Omental fat pad (tissue), 4 donors: ENCODE measurements at places on chromosomes 3 and 15. TPM values are rescaled to one million over a fixed set of nuclear protein-coding genes. Genes with fewer than 3 reads are reported as not detected.

DNA sequence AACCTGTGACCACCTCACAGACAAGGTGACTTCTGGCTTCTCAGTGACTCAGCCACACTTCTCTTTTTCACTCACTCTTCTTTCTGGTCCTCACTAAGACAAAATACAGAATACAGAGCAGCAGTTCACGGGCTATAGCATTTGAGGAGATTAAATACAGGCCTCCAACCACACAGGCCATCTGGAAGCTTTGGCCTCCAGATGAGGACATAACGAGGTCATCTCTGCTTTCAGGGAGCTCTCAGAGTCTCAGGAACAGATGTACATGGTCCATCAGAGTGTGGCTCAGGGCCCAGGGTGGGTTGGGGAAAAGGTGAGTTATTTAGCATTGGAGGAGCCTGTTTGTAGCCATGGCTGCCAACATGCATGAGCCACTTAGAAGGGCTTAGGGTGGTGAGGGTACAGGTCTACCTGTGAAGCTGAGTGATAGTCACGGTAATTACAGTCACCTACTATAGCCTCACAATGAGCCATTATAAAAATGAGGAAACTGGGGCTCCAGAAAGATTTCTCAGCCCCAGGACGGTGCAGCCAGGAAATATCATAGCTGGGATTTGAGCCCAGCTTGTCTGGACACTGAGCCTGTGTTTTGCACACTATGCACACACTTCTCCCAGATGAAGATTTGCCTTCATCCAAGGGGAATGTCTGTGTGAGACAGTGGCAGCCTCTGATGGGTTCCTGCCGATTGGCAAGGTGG, 159.8 kb upstream of the CTDSPL start:
- DNase-seq, result no peak

- DNase-seq, result no peak
Observed at GRCh38 chr3:173479301-173479700, 81.8 kb downstream of the NLGN1 start.

GRCh38 chr15:76533060-76533820, 196.7 kb downstream of the ISL2 start:
- no peak for DNase-seq

The NOX5 gene
- 0.36 TPM for total RNA-seq

The TEX55 gene
- not detected for total RNA-seq

The CCR2 gene
- total RNA-seq, result 3.6 TPM

The CX3CR1 gene
- not detected for total RNA-seq

The HDGFL3 gene
- 16.0 TPM for total RNA-seq
